Activated CD4-positive, alpha-beta T cell treated with anti-CD3 and anti-CD28 coated beads, Interleukin-2, amount 10 ng/mL, durations not matched to agents 24 days and 14 days (primary cell): ENCODE measurements at places on chromosomes 3 and 15. TPM values are rescaled to one million over a fixed set of nuclear protein-coding genes. Genes with fewer than 3 reads are reported as not detected.

GRCh38 chr3:31917303-31918005 lies 63.6 kb downstream of the OSBPL10 start:
- no peaks in the 10 kb centered on the region for H3K27me3 ChIP-seq
- DNase-seq: no peak
- peak overlapping the region; percentile 62 for H3K27ac ChIP-seq
- H3K4me1 ChIP-seq: peaks cover 35% of the 10 kb centered on the region

DNA sequence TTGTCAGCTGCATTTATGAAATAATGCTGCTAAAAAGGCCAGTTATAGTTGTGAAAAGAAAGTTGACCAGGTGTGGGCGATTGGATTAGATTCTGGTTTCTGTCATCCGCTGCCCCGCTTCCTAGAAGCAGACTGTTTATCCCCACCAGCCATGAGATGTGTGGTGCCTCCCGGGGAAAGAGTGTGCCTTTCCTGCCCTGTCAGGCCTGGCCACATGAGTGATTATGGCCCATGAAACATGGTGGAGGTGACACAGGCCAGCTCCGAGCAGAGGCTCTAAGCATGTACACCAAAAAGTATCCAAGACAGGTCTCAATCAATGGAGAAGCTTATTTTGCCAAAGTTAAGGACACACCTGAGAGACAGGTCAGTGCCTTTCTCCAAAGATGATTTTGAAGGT lies 85.4 kb upstream of the ABHD2 start:
- H3K27me3 ChIP-seq: peaks cover 8% of the 10 kb centered on the region
- H3K4me1 ChIP-seq: peaks cover 4% of the 10 kb centered on the region
- no peak overlapping the region for H3K27ac ChIP-seq
- no peak for DNase-seq

PARP15 gene
- total RNA-seq: 10.8 and 12.1 TPM in 2 replicates

DNA sequence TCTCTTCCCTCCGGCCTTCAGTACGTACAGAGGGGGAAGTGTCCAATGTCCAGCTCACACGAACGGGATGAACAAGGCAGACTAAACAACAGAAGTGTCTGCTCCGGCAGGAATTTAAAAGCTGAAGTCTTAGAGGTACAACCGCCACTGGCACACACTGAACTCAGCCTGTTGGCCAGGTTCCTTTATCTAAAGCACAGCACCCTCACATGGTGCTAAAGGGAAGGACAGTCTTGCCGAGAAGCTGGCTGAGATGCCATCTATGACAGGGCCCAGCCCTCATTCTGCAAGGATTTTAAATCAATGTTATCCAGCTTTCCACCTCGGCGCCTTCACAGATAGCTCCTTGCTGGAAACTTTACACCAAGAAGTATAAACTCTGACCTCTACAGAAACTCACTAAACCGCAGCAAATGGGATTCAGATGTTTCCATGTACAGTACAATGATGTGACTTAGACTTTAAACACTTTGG lies 2.8 kb downstream of the ADAMTS17 start:
- peaks cover 27% of the 10 kb centered on the region for H3K4me1 ChIP-seq
- H3K36me3 ChIP-seq: no peaks in the 10 kb centered on the region
- peaks cover 32% of the 10 kb centered on the region for H3K27me3 ChIP-seq
- peak; percentile 90 for DNase-seq
- H3K27ac ChIP-seq: no peak overlapping the region
- peak overlapping the region; percentile 47 for H3K4me3 ChIP-seq

DNA sequence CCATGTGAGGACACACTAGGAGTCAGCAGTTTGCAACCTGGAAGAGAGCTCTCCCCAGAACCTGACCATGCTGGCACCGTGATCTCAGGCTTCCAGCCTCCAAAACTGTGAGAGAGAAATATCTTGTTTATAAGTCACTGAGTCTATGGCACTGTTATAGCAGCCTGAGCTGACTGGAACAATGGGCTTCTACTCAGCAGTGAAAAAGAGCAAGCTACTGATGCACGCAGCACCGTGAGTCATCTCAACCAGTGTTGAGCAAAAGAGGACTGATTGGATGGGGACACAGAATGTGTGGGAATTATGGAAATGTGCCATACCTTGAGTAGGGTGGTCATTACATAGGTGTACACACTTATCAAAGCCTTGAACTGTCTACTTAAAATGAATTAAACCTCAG lies 230.4 kb downstream of the PLCL2 start:
- H3K4me3 ChIP-seq: no peak overlapping the region
- no peak overlapping the region for H3K27ac ChIP-seq
- no peaks in the 10 kb centered on the region for H3K27me3 ChIP-seq
- peaks cover 12% of the 10 kb centered on the region for H3K4me1 ChIP-seq

- no peak within 1 kb of the TSS for H3K4me3 ChIP-seq
- H3K4me1 ChIP-seq: peaks cover 14% of the 10 kb centered on the region
- DNase-seq: no peak
- no peaks in the 10 kb centered on the region for H3K36me3 ChIP-seq
Measured at GRCh38 chr15:82805994-82806406, at the start of gene FSD2. FSD2 (minus strand) TSS chr15:82806069; CDS start chr15:82787390, 18,679 bp downstream.

DNA sequence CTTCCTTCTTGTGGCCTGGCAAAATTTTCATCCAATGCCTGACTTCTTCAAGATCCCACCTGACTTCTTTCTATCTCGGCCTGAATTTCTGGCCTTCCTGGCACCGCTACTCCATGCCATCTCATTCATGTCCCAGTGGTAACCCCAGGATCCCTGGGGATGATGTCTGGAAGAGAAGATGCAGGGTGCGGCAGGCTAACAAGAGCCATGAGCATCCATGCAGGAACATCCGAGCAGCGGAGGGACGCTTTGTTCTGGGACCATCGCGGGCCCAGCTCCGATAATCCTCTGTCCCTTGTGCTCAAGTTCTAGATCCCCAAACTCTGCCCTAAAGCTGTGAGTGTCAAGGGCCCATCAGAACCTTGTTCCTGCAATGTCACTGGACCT lies 10.9 kb downstream of the MYL3 start:
- H3K4me3 ChIP-seq: no peak overlapping the region
- no peak overlapping the region for H3K27ac ChIP-seq
- no peaks in the 10 kb centered on the region for H3K4me1 ChIP-seq

FILIP1L gene
- 1.2 and 1.4 TPM in 2 replicates for total RNA-seq

- no peak overlapping the region for H3K27ac ChIP-seq
- no peaks in the 10 kb centered on the region for H3K36me3 ChIP-seq
- no peak for DNase-seq
- no peaks in the 10 kb centered on the region for H3K4me1 ChIP-seq
- peaks cover 29% of the 10 kb centered on the region for H3K27me3 ChIP-seq
Measured at GRCh38 chr3:124607163-124607562, 123.1 kb upstream of the UMPS start.

DNA sequence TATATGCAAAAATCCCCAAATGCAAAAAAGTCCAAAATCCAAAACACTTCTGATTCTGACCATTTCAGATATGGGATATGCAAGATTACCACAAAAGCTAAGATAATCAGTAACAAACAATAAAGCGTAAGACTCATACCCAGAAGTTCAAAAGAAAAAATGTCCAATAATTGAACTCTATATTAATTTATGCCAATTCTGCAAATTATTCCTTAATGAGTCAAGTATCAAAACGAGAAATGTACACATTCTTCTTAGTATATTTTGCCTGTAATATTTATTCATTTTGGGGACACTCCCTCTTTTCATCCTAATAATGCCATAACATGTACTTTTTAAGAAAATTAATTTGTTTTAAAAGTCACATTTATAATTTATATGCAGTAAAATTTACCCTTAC lies 37.1 kb downstream of the DENND6A start:
- peaks cover 9% of the 10 kb centered on the region for H3K4me1 ChIP-seq
- no peak overlapping the region for H3K4me3 ChIP-seq
- no peak for DNase-seq
- H3K36me3 ChIP-seq: peaks cover 50% of the 10 kb centered on the region
- no peak overlapping the region for H3K27ac ChIP-seq
- H3K27me3 ChIP-seq: no peaks in the 10 kb centered on the region

DNA sequence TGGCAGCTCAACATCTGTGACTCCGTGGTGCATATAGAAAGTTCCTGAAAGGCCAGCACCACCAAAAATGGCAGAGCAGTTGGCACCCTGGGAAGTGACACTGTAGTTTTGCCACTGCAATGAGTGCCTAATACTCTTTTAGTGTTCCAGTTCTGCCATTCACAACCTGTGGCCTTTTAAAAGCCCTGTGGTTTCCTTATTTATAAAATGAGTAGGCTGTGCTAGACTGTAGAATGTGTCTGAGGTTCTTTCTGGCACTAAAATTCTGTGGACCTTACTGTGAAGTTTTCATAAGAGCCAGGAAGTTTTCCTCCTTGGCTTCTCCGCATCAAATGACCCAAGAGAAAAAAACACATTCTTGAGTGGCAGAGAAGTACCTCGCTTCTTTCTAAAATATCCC lies 74.1 kb downstream of the MME start:
- H3K4me1 ChIP-seq: no peaks in the 10 kb centered on the region
- H3K36me3 ChIP-seq: no peaks in the 10 kb centered on the region
- no peak overlapping the region for H3K27ac ChIP-seq
- H3K27me3 ChIP-seq: no peaks in the 10 kb centered on the region
- no peak for DNase-seq

GRCh38 chr3:23810343-23811184 lies 4.8 kb downstream of the UBE2E1 start:
- peak; percentile 85 for DNase-seq
- peak overlapping the region; percentile 92 for H3K4me3 ChIP-seq
- H3K36me3 ChIP-seq: peaks cover 30% of the 10 kb centered on the region
- H3K4me1 ChIP-seq: peaks cover 52% of the 10 kb centered on the region
- H3K27me3 ChIP-seq: peaks cover under 1% of the 10 kb centered on the region
- peak overlapping the region; percentile 97 for H3K27ac ChIP-seq

CRYGS gene
- 4.4 and 4.8 TPM in 2 replicates for total RNA-seq

GRCh38 chr15:43118286-43118685 lies 12.4 kb upstream of the UBR1 start:
- H3K27me3 ChIP-seq: peaks cover 32% of the 10 kb centered on the region
- H3K4me1 ChIP-seq: peaks cover 11% of the 10 kb centered on the region
- no peak overlapping the region for H3K27ac ChIP-seq
- H3K36me3 ChIP-seq: no peaks in the 10 kb centered on the region

DNA sequence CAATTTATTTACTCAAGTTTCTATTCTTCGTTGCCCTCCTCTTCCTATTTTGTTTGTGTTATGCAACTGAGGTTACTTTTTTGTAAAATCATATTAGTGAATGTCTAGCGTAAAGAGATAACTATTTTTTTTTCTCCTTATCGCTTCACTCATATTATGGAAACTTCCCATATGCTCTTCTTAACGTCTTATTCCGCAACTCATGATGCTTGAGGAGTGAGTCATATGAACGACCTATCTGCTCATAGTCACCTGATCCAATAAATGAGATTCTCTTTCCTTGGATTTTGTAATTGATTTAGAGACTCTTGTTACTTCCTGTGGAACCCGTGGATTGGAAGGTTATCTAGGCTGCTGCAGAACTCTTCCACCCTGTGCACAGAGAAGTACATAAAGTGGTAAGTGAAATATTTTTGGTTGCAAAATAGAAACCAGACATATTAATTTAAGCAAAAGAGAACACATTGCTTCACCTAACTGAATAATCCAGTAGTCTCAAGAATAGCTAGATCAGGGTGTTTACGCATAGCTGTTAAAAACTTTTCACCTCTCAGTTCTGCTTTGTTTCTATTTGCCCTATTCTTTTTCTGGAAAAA lies 719.3 kb upstream of the SGO1 start:
- H3K27me3 ChIP-seq: no peaks in the 10 kb centered on the region
- no peak for DNase-seq
- no peak overlapping the region for H3K27ac ChIP-seq
- no peaks in the 10 kb centered on the region for H3K4me1 ChIP-seq

DNA sequence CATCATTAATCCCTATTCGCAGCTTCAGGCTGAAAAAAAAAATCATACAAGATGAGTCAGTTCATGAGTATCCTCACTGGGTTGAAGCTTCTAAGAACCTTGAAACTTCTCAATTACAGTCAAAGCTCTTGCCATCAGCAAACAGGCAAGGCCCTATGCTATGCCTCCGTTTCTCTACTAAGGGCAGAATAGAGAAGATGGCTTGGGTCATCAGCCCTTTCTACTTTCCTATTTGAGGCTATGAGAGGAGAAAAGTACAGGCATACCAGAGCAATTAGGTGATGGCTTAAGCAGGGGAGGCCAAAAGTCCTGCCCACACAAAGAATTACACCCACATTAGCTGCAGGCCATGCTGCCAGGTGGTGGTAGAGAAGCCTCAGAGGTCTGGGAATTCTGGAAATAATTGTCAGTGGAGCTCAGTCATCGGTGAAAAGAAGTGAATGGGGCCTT lies 89.0 kb downstream of the MRPL46 start:
- peaks cover 5% of the 10 kb centered on the region for H3K4me1 ChIP-seq
- H3K36me3 ChIP-seq: no peaks in the 10 kb centered on the region
- no peak overlapping the region for H3K27ac ChIP-seq
- no peak for DNase-seq
- H3K27me3 ChIP-seq: peaks cover 2% of the 10 kb centered on the region

- no peak for DNase-seq
- H3K4me1 ChIP-seq: no peaks in the 10 kb centered on the region
- H3K36me3 ChIP-seq: no peaks in the 10 kb centered on the region
- no peaks in the 10 kb centered on the region for H3K27me3 ChIP-seq
Measured at GRCh38 chr3:21152555-21152954, 598.5 kb downstream of the ZNF385D start.

GRCh38 chr3:44899683-44900367 lies 25.4 kb downstream of the TGM4 start:
- DNase-seq: no peak
- H3K36me3 ChIP-seq: no peaks in the 10 kb centered on the region
- no peak overlapping the region for H3K27ac ChIP-seq
- H3K27me3 ChIP-seq: no peaks in the 10 kb centered on the region

DNA sequence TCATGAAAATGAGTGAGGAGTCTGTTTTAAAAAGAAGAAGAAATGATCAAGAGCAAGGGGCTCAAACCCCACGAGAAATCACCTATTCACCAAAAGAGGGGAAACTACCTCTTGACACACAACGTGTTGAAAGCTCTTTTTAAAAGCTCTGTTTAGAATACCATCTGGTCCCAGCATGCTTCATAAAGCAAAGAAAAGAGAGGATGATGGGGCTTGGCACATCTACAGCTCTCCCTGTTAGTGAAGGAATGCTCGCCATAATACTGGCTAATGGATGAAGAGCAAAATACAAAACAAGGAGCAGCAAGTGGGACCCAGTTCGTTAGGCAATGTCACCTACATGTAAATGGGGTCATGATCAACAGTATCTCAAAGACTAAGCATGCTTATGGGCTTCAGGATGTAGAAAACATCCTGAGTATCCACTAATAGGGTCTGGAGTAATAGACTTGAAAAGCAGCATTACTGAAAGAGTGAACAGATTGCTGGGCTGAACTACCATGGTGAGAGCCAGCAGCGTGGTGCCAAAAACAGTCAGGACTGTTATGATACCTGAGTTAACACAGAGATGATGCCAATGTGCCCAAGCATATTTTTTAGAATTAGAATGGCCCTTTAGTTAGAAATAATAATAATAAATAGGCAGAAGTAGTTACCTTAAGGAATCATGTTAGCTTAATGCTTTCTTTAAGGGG lies 159.7 kb upstream of the POU1F1 start:
- DNase-seq: no peak
- no peak overlapping the region for H3K27ac ChIP-seq
- H3K4me3 ChIP-seq: no peak overlapping the region
- no peaks in the 10 kb centered on the region for H3K27me3 ChIP-seq
- H3K36me3 ChIP-seq: no peaks in the 10 kb centered on the region
- H3K4me1 ChIP-seq: no peaks in the 10 kb centered on the region

GRCh38 chr3:81105789-81106488 lies 655.5 kb downstream of the GBE1 start:
- H3K27me3 ChIP-seq: no peaks in the 10 kb centered on the region
- H3K4me1 ChIP-seq: no peaks in the 10 kb centered on the region
- no peak overlapping the region for H3K27ac ChIP-seq
- no peaks in the 10 kb centered on the region for H3K36me3 ChIP-seq
- DNase-seq: no peak

GRCh38 chr3:138457863-138458735 lies 23.7 kb downstream of the ESYT3 start:
- H3K27ac ChIP-seq: peak overlapping the region; percentile 29
- no peak overlapping the region for H3K4me3 ChIP-seq
- H3K27me3 ChIP-seq: no peaks in the 10 kb centered on the region
- no peak for DNase-seq
